ENCODE measurements at places on chromosomes 6 and 20.
A peak's percentile ranks its signal among the peaks of the same experiment; 100 is the strongest.

GRCh38 chr6:134733801-134734200 lies 216.1 kb downstream of the ALDH8A1 start:
- no peak for DNase-seq

- no peak for DNase-seq
Measured at GRCh38 chr6:52500238-52501129, 76.4 kb downstream of the TRAM2 start.

GRCh38 chr6:106981926-106982325 lies 7.4 kb upstream of the CD24 start:
- DNase-seq: no peak

GRCh38 chr6:156778454-156779205 lies 1.5 kb downstream of the ARID1B start:
- DNase-seq: peak; percentile 23

GRCh38 chr6:76866091-76866915 lies 597.0 kb downstream of the HTR1B start:
- DNase-seq: no peak

GRCh38 chr6:165223101-165223500 lies 86.3 kb downstream of the C6orf118 start:
- DNase-seq: no peak

DNA sequence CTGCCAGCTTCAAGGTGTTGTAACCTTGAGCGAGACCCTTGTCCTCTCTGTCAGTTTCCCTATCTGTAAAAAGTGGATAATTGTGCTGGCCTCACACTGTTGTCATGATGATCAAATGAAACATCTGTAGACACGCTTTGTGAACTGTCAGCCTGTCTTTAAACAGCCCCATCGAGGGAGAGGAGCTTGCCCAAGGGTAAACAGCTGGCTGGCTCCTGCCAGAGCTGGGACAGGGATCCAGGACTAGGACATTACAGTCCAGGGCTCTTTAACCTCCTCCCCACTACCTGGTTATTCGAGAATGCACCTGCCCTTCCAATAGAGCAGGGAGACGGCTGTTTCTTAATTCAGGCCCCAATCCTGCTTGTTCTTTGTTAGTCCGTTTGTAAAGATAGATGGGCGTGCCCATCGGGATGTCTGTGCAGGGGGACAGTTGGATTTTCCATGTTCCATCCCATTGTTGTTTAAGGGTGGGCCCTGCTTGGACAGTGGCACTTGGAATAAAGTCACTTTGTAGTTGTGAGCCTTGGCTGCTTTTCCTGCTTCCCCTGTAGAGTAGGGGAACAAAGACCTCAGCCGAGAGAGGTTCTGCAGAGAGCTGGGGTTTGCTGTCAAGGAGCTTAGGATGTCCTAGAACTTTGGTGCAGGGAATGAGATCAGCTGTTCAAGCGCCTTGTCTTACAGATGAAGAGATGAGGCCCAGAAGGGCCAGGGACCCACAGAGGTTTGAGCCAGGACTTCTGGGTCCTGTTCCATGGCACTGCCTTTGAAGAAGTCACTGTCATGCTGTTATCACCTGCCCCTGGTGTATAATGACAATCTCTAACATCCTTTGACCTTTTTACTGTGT lies 77.9 kb upstream of the MYL9 start:
- no peak for DNase-seq

DNA sequence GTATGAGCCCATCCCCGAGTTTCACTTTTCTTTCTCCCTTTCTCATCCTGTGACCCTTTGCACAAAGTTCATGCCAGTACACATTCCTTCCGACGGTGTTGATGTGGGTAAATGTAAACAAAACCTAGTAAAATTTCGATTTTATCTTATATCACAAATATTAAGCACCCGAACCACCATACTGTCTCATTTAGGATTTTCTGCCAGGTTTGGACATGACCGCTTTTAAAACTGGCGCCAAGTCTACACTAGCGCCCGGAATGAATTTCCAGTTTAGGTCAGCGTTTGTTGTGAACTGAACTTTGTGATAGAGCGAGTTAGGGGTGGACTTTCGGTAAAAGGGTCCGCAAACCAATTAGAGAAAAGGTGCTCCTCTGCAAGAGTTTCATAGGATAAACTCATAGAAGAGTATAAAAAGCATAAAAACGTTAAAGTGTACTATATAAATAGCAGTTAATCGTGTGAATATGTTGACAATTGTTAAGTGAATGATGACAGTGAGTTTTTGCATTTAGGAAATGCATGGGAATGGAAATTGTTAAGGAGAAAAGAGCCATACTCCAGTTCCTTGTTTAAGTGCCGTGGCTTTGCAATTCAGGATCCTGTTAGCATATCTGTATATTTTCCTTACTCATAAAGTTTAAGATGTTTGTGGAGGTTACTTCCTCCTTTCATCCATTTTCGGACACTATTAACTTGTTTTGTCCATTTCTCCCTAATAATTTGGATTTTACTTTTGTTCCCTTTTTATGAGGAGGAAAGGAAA lies 937 bp downstream of the AKAP7 start:
- no peak for DNase-seq

Data from stimulated activated CD8-positive, alpha-beta memory T cell treated with anti-CD3 and anti-CD28 coated beads, Interleukin-15, amount 100 ng/mL, for 24 hours (primary cell).